ENCODE measurements at places on chromosomes 11 and 22.
A peak's percentile ranks its signal among the peaks of the same experiment; 100 is the strongest.

DNA sequence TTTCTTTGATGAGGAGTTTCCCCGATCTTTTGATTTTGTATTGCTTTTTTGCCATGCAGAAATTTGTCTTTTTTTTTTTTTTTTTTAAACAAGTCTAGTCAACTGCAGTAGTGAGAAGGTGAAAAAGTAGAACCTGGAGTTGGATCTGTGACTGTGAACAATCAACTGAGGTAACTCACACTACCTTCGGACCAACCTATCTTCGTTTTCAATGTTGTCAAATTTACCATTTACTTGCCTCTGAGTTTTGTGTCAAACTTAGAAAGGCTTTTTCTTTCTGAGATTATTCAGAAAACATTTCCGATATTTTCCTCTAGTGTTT is 20.5 kb downstream of the KLHL22 start:
- no peak for DNase-seq

- DNase-seq: no peak
These were observed 26.9 kb upstream of the CAT start for GRCh38 chr11:34411791-34412190.

DNA sequence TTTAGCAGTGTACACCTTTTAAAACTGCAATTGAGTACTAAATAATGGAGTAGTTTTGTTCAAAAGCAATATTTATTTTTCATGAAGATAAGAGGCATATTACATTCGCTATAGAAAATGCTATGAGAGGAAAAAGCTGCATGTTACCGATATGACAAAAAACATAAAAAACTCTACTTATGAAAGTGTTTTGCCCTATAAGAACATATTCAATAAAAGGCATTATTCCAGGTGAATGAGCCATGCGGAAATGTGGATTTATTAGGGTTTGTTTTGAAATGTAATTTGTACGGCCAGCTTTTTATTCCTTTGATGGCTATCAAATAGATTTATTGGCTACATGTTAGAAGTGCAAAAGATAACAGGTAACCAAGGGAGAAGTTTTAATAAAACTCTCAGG is 129.3 kb upstream of the DDI1 start:
- DNase-seq: no peak

DNA sequence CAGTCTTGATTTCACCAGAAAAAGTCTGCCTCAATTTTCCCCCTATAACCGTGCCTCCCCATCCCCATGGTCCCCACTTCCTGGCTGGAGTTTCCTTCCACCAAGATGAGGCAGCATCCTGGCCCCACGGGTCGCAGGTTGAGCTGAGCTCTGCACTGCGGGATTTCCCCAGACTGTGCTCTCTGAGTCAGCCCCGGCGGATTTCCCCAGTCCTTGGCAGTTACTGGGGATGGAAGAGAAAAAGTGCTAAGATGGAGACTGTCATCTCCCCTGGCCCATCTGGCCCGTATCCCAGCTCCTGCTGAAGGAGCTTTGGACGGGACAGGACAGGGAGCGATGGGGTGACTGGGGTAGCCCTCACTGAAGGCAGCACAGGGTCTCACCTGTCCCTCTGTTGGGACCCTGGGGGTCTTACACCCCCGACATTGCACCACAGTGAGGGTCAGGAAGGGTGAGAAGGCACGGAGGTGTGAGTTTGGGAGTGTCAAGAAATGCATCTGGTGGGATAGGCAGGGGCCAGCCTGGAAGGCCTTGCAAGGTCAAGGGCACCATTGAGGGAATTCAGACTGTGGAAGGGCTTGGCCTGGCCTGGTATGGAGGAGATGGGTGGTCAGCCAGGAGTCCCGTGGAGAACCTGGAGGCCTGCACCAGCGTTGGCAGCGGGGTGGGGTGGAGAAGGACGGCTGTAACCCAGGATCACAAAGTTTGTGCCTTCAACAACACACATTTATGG is 36.5 kb downstream of the NADSYN1 start:
- peak; percentile 53 for DNase-seq

DNA sequence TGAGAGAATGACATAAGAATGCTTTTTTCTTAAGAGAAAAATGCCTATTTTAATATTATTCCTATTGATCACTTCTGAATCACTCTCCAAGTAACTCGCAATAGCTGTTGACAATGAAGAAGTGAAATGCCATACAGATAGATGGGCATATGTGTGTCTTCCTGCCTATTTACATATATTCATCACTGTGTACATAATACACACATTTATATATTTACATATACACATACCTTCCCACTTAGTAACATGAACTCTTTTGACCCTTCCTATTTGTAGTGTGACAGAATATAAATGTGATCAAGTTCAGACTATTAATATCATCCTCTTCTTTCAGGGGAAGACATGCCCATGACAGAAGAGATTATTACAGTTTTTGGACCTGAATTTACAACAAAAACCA is 756.7 kb downstream of the DLG2 start:
- DNase-seq: no peak

DNA sequence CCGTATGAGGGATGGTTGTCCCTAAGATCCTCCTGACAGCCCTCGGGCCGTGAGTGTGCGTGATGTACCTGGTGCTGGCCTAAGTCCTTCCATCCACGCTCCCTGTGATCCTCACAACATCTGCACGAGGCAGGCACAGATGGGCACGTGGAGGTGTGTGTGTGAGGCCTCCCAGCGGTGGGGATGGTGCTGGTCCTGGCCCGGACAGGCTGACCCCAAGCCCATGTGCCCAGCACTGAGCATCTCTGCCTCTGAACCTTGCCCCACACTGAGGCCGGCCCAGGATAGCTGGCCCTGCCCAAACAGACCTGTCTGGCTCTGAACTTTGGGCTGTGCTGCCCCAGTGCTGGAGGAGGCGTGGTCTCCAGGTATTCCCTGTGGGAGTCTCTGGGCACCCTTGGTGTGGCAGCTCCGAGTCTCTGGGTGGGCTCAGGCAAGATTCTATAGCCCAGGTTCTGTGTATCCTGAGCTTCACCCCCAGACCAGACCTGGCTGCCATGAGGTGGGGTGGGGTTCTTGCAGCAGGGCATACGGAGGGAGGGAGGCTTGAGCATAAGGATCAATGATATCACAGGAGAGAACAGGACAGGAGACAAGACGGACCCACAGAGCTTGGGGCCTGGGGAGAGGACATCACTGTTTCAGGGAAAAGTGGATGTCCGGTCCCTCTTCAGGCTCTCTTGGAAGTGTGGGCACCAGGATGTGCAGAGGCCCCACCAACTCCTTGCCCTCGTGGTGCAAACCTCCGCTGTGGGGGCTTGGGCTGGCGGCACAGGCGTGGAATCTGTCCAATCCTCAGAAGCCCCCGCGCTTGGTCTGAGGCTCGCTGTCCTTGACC is 881.8 kb downstream of the BRD1 start:
- no peak for DNase-seq

DNA sequence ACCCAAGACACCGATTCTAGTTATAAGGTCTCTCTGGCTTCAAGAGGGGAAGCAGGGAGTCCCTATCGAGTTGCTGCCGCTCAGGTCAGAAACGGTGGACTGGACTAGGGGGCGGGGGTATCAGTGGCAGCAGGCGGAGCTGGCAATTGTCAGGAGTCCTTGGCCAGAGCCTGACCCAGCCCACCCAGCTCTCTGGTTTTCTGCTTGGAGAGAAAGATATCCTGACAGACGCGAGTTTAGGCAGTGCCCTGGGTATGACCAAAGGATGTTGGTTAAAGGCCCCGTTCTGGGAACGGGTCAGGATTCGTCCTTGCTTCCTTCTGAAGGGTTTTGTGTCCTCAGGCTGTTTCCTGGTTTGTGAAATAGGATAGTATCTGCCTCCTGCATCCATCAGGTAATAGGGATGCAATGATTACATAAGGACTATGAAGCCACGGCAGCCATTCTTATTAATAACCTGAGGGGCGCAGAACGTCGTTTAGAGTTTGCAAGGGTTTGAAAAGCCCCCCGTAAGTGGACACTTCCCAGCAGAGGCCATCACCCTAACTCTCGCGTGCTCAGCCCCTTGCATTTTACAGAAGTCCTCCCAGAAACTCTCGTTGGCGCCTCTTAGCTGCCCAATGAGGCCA is 700 bp upstream of the DEPDC5 start:
- DNase-seq: no peak

DNA sequence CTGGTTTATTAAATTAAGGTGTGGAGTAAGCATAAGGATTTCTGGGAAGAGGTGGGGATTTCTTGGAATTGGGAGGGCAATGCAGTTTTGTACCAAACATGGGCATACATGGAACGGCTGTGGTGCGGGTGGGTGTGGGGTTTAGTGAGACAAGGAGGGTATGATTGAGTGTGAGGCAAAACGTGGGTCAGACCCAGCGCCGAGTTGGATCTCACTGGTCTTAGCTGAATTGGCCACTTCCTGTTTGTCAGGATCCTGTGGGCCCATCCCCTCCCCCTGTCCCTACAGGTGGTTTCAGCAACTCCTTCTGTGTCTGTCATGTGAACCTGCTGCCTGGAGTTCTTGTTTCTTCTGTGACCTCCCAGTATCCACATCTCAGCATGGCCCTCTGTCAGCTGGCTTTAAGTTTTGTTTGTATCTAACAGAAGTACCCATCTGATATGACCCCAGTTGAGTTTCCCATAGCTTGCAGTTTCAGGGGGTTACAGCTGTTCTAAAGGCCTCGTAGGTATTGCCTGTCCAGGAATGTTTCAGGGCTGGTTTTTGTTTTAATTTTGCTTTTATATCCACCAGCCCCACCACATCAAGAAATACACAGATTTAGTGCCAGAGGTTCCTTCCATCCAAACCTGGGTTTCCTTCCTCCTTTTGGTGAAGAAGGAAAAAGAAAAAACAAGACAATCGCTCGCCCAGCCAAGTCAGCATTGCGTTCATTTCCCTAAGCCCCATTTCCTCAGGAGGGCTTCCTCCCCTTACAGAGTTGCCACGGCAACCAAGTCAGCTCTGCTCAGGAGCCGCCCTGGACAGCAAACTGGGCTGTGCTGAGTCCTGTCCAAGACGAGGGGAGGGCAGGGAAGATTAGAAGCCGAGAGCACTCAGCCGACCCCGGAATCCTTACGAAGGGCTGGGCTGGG is 6.0 kb downstream of the APOL1 start:
- no peak for DNase-seq
